RKO (cell line): ENCODE measurements at places on chromosomes 7 and 10.
A peak's percentile ranks its signal among the peaks of the same experiment; 100 is the strongest.

- no peak for DNase-seq
These were observed 170.8 kb downstream of the AUTS2 start for GRCh38 chr7:69768986-69769595.

- DNase-seq: no peak
These were observed 271.2 kb downstream of the SUGCT start for GRCh38 chr7:40405991-40406390.

DNA sequence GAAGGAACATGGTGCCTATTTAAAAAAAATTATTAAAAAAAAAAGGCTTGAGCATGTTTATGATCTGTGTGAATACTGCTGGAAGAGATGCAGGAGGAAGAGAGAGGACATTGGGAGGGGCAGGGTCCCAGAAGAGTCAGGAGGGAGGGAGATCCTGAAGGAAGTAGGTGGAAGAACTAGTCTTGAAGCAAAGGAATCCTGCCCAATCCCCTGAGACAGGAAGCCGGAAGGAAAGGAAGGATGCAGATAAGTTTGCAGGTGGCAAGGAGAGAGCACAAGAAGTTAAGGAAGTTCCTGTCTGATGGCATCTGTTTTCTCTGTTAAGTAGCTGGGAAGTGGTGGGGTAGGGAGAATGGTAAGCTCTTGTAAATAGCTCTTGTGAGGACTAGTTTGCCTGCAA is 318.5 kb downstream of the DOCK4 start:
- DNase-seq: no peak

DNA sequence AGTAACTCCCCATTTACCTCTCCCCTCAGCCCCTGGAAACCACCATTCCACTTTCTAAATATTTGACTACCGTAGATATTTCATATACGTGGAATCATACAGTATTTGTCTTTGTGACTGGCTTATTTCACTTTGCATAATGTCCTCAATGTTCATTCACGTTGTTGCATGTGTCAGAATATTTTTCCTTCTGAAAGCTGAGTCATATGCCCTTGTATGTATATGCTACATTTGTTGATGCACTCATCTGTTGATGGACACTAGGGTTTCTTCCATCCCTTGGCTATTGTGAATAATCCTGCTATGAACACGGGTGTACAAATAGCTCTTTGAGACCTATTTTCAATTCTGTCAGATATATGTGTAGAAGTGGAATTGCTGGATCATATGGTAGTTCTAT is 25.8 kb upstream of the TSPAN13 start:
- no peak for DNase-seq

- DNase-seq: no peak
These were observed 400.8 kb downstream of the SEMA3D start for GRCh38 chr7:84786073-84786472.

GRCh38 chr7:12119620-12120303 is 91.3 kb upstream of the TMEM106B start:
- DNase-seq: no peak

DNA sequence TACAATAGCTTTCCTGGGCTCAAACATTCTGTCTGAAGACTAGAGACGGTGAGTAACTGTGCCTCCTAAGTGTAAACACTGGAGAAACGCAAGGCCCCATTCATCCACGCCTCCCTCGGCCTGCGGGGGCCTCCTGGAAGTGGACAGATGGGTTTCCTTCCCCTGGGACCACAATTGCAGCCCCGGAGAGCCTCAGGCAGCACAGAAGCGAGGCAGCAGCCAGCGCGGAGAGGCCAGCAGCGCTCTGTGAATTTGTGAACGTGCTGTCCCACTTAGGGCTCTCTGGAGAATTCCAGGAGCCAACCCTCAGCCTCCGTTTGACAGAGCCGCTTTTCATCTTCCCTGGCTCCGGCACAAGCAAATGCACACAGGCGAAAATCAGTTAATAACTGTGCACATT is 23.2 kb upstream of the CALN1 start:
- DNase-seq: no peak

DNA sequence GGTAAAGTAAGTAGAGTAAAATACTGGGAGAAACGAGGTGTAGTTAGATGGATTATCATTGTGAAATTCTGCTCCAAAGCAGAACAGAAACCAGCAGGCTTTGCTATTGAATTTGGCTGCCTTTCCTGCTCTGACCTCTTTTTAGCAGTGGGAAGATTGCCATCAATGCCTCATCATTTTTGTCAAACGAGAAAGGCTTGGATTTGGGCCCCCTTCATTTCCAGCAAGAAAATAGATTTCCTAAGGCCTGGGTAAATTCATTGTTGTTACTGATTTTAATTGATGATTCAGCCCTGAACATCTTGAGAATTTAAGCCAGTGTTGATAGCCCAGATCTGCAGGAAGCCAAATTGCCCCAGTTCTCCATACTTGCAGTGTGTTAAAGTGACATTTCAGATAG is 35.2 kb upstream of the ASAH2 start:
- no peak for DNase-seq

DNA sequence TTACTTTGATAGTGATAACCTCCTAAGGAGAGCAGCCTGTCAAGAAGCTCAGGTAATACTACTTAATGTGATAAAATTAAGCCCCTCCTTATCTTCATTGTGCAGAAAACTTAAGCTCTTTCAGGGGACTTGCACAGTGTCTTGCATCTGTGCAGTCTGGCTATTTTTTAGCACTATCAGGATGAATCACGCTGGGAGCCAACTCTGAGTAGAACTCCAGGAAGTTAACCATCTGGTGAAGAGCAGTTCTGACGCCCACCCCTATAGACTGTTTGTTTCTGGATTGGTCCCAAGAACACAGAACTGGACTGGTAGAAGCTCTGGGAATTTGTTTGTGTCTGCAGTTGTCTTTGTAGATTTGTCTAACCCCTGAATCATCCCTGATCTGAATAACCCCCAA is 41.9 kb downstream of the AGK start:
- no peak for DNase-seq

GRCh38 chr7:11343818-11344413 is 370.2 kb downstream of the PHF14 start:
- peak; percentile 42 for DNase-seq

- no peak for DNase-seq
These were observed 86.8 kb downstream of the SORBS1 start for GRCh38 chr10:95474228-95475002.

DNA sequence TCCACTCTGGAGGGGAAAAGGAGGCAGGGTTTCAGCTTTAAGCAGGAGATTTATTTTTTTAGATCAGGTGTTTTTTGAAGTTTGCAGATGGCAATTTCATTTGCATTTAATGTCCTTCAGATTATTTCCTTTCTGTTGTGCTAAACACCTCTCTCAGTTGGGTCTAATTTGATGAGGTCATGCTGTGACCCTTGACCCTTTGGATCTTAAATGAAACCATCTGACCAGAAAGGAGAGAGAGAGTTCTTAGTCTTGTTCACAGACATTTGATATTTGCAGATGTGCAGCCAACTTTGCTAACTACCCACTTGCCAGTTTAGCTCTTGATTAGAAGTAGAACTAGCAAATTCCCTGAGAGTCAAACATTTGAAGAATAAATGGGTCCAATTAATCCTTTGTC is 101.5 kb upstream of the RAB11FIP2 start:
- DNase-seq: no peak

- DNase-seq: no peak
These were observed at the start of gene TMEM196 for GRCh38 chr7:19772841-19773760. Gene TMEM196, minus strand, starts transcription at chr7:19773617. Its CDS starts 921 bp downstream, at chr7:19772696.

DNA sequence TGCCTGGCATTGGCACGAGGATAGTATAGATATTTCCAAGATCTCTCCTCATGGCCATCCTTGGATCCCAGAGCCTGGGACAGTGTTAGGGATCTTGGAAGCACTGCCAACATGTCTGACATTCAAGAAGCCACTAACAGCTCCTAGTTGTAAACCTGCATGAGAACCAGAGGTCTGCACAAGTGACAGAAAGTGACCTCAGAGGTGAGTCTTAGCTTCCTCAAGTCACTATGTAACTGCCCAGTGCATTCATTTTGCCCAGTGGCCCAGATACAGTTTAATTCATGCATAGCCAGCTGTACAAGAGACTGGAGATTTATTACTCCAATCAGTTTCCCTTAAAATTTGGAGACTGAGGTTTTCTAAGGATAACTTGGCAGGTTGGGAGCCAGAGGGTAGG is 16.7 kb downstream of the SUGCT start:
- no peak for DNase-seq

DNA sequence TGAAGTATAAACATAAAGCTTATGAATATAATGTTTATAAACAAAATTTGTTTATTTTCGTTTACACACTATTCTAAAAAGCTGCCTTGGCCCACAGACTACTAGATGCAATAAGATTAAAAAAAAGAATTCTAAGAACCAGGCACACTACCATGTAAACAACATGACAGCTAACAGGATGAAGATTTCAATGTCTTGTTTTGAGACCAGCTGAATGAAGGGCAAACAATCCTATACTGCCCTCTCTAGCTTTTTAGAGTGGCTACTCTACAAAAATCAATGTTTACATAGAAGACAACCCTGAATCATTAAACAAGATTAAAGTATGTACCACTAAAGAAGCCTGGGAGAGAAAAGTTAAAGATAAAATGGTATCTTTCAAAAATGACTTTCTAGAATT is 38.6 kb downstream of the SLC25A40 start:
- no peak for DNase-seq

- peak; percentile 94 for DNase-seq
These were observed 38.5 kb upstream of the MKRN1 start for GRCh38 chr7:140517546-140518369.

DNA sequence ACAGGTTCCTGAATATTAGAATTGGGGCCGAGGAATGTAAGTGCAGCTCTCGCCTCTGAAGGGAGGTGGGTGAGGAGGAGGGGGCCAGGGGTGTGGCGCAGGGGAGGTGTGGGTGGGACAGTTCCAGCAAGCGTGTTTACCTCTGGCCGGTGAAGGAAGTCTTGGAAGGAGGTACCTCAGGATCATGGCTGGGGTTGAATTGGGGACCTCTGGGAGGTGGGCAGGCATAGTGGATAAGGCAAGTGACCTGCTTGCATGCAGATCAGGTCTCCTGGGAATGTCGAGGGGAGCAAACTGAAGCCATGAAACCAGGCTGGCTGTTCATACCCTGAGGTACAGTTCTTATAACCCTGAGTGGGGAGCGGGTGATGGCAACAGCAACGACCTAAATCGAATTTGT is 2.0 kb downstream of the ZNF775 start:
- no peak for DNase-seq

- DNase-seq: no peak
These were observed 7.4 kb upstream of the TSPAN12 start for GRCh38 chr7:120865191-120865981.

- no peak for DNase-seq
These were observed 3.0 kb downstream of the PDK4 start for GRCh38 chr7:95593343-95593742.

- DNase-seq: no peak
These were observed 7.0 kb upstream of the RPEL1 start for GRCh38 chr10:103238506-103239252.

DNA sequence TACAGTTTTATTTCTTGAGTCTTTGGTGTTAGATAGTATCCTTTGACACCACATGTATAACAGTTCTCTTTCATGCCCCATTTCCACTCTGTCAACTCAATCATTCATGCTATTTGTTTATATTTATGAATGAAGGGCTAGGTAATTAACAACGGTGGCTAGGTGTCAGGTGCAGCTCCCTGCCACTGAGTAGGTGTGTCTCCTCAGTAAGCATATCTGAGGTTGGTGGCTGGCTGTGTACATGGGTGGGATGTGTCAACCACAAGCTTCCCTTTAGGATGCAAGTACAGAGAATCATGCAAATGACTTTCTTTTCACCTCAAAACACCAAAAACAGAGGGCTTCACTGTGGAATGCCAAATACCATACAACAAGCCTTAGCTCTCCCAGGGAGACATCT is 83.4 kb downstream of the ZNF365 start:
- DNase-seq: no peak

- no peak for DNase-seq
These were observed 594.5 kb downstream of the ACTR3B start for GRCh38 chr7:153354071-153354470.

GRCh38 chr7:29561271-29561670 is 2.4 kb upstream of the PRR15 start:
- no peak for DNase-seq

DNA sequence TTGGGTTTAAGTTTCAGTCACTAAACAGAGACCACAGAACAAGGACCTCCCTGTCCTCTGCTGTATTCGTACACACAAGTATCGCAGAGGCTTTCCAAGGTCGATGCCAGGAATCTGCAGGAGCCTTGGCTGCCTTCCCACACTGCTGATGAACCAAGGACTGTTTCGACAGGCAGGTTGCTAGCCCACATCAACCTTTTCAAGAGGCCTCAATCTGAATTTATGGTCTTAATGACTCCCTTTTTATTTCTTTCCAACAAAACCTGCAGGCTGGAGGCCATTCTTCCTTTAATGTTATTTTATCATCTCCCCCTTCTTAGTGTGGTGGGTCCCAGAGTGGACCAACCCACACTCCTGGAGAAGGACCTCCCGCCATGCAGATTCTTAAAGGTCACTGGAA is 45.6 kb downstream of the JCAD start:
- no peak for DNase-seq

DNA sequence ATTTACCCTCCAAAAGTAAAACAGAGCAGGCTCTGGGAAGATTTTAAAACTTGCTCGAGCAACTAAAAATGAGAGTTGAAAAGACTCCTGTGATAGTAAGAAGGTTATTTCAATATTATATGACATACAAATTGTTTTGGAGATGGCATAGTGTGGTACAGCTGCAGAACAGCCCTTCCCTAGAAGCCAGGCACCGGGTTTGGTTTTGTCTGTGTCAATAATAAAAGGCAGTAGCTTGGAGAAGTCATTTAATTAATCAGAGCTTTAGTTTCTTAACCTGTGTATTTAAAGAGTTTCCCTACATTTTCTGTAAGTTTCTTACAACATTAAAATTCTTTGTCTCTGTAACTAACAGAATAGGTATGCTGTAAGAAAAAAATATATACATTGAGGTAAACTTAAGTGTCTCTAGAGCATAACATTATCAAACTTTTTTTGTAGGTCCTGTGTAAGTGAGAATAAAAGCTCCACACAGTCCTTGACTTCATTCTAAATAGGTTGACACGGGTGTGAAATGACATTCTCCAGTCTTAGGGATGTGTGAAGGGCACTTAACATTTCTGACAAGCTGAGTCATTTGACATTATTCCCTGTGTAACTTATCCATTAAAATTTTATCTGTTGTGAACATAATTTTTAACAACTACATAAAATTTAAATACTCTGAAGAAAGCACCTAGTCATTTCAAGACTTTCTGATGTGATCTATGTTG is 425.0 kb upstream of the ETV1 start:
- DNase-seq: no peak

DNA sequence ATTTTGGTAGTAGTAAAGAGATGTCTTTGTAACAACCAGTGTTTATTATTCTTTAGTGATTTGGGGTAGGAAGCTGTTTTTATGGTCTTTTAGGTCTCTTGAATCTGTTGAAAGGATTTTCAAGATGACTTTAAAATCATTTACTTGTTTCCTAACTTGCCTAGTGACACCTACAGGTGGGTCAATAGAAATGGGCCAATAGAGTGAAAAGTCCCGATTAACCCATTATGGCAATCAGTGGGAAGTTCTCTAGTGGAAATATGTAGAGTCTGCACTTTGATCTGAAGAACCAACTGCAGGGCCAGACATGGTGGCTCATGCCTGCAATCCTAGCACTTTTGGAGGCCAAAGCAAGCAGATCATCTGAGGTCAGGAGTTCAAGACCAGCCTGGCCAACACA is 374.7 kb upstream of the BMPER start:
- DNase-seq: peak; percentile 1

GRCh38 chr7:33624215-33624614 is 281.1 kb upstream of the BMPER start:
- no peak for DNase-seq

- no peak for DNase-seq
These were observed 51.6 kb downstream of the ANK3 start for GRCh38 chr10:60338002-60338564.
